ENCODE measurements at places on chromosomes 11 and 22.

DNA sequence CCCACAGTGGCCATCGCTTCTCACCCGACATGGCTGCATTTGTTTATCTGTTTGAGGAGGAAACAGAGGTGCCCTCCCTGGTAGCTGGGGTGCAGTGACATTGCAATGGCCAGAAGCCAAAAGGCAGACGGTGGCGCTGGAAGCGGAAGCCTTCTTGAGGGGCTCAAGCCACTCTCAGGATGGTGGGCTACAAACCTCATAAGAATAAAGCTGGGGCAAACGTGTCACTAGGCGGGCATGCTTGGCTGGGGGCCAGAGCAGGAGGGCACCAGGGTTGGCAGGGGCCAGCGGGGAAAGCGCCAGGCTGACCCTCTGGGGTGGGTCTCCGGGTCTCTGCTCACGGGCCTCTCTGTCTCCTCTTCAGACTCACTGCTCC, 12.6 kb downstream of the TNNT3 start:
- H3K27me3 ChIP-seq = no peaks in the 10 kb centered on the region
- peak overlapping the region; percentile 99 for H3K27ac ChIP-seq
- peaks cover 82% of the 10 kb centered on the region for H3K4me1 ChIP-seq
- H3K4me3 ChIP-seq = no peak overlapping the region
- H3K36me3 ChIP-seq = peaks cover 82% of the 10 kb centered on the region

DNA sequence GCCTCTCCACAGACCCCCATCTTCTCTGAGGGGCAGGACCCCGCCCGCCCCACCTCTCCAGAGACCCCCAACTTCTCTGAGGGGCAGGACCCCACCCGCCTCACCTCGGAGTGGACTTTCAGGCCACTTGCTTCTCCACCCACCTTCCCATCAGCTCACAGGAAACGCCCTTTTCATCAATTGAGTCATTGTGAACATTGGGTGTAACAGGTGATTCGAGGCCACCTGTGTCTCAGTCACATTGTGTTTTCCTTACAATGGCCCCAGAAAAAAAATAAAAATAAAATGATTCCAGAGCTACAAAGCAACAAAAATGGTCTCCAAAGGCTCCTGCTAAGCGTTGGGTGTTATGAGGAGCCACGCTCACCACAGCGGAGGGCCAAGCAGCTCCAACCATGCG, 36.0 kb downstream of the BRD1 start:
- no peaks in the 10 kb centered on the region for H3K27me3 ChIP-seq
- H3K4me1 ChIP-seq = peaks cover 45% of the 10 kb centered on the region
- no peak for DNase-seq
- H3K4me3 ChIP-seq = no peak overlapping the region
- H3K36me3 ChIP-seq = peaks cover 77% of the 10 kb centered on the region
- H3K27ac ChIP-seq = no peak overlapping the region

DNA sequence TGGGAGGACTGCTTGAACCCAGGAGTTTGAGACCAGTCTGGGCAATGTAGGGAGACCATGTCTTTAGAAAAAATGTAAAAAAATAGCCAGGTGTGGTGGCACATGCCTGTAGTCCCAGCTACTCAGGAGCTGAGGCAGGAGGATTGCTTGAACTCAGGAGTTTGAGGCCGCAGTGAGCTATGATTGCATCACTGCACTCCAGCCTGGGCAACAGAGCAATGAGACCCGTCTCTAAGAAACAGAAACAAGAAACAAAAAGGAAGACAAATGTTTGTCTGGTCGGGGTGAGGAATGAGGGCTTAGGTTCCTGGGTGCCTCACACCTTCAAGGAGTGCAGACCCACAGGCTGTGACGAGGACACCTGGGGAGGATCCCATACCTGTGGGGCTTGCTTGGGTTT, 191.9 kb downstream of the CEP164 start:
- peak; percentile 35 for DNase-seq
- H3K27ac ChIP-seq = no peak overlapping the region
- H3K4me3 ChIP-seq = no peak overlapping the region
- no peaks in the 10 kb centered on the region for H3K36me3 ChIP-seq
- peaks cover 8% of the 10 kb centered on the region for H3K4me1 ChIP-seq

GRCh38 chr22:33889748-33890147, 30.5 kb downstream of the LARGE1 start:
- DNase-seq = peak; percentile 23
- peaks cover 6% of the 10 kb centered on the region for H3K4me1 ChIP-seq
- H3K27me3 ChIP-seq = no peaks in the 10 kb centered on the region
- no peak overlapping the region for H3K27ac ChIP-seq

- no peak overlapping the region for H3K4me3 ChIP-seq
- H3K36me3 ChIP-seq = no peaks in the 10 kb centered on the region
- no peaks in the 10 kb centered on the region for H3K27me3 ChIP-seq
- no peak overlapping the region for H3K27ac ChIP-seq
- H3K4me1 ChIP-seq = no peaks in the 10 kb centered on the region
Observed at GRCh38 chr11:104895634-104896033, 2.6 kb downstream of the CASP12 start.

DNA sequence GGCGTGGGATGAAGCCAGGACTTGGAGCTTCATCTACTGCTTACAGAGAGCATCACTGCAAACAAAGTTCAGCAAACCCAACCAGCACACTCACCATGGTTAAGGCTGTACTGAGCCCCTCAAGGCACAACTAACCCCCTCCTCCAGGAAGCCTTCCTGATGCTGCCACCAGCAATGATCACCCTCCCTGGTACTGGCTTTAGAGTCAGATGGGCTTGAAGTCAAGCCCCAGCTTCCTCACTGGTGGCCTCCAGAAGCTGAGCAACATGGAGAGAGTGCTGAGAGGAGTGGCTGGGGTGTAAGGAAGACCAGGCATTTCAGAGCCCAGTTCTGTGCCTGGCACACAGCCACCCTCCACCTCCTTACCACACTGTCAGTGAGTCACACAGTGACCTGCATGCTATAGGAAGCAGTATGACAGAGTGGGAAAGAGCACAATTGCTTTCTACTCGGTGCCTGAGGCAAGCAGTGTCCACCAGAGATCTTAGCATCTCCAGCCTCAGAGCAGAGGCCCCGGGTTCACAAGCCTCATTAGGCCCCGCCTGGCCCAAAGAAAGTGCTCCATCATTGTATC, 24.7 kb upstream of the BAIAP2L2 start:
- peaks cover 32% of the 10 kb centered on the region for H3K36me3 ChIP-seq
- no peaks in the 10 kb centered on the region for H3K27me3 ChIP-seq
- H3K27ac ChIP-seq = no peak overlapping the region
- DNase-seq = no peak
- no peaks in the 10 kb centered on the region for H3K4me1 ChIP-seq
- no peak overlapping the region for H3K4me3 ChIP-seq

DNA sequence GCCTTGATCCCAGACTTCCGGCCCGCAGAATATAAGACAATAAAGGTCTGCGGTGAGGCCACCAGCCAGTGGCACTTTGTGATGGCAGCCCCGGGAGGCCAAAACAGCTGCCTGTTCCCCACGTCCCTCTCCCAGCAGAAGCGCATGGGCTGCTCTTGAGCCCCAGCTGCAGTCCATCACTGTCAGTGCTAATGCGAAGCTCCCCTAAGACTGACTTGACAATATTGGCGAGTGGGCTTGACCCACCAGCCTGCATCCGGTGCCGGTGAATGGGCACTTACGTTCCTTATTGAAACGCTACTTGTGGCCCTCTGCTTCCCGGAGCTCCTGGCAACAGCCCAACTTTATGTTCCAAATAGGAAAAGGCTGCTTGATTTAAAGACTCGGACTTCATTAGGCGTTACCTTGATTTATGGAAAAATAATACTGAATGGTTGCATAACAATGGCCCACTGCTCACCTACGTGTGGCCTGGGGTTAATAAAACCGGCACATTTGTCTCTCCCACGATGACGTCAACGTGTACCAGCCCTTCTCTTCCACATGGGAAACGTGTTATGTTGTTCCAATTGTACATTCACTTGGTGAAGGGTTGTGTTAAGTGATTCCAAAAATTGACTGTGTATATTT, 93.4 kb upstream of the SEPTIN5 start:
- peak; percentile 50 for DNase-seq
- H3K27me3 ChIP-seq = peaks cover 2% of the 10 kb centered on the region
- no peak overlapping the region for H3K4me3 ChIP-seq
- H3K36me3 ChIP-seq = no peaks in the 10 kb centered on the region
- peaks cover 19% of the 10 kb centered on the region for H3K4me1 ChIP-seq

DNA sequence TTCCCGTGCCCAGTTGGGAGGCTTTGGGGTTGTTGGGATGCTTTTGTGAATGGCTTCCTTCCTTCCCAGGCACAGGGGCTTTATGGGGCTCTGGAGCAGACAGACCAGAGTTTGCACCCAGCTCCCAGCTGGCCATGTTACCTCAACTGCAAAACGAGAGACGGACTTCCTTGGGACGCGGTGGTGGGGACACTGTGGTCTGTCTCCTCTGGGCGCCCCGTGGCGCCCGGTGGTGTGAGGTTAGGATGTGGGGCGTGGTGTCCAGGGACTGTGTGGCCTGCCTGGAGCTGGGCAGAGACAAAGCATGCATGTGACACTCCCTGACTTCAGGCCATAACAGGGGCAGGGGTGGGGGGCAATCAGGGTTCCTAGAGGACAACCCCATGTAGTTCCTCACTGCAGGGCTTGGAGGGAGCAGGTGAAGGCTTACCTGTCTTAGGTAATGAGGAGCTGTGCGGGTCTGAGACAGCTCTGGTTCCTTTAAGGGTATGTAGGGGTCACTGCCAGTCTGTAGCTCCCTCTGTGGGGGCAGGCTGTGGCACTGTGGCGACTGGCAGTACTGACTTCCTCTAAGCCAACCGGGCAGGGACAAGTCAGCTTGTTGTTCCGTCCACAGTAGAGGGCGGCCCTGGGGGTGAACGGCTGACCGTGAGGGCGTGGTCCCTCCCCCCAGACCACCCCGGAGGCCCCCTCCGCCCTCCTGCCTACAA, 14.4 kb downstream of the KCNQ1 start:
- no peak overlapping the region for H3K27ac ChIP-seq
- peaks cover 3% of the 10 kb centered on the region for H3K27me3 ChIP-seq
- H3K4me1 ChIP-seq = peaks cover 5% of the 10 kb centered on the region
- DNase-seq = no peak

DNA sequence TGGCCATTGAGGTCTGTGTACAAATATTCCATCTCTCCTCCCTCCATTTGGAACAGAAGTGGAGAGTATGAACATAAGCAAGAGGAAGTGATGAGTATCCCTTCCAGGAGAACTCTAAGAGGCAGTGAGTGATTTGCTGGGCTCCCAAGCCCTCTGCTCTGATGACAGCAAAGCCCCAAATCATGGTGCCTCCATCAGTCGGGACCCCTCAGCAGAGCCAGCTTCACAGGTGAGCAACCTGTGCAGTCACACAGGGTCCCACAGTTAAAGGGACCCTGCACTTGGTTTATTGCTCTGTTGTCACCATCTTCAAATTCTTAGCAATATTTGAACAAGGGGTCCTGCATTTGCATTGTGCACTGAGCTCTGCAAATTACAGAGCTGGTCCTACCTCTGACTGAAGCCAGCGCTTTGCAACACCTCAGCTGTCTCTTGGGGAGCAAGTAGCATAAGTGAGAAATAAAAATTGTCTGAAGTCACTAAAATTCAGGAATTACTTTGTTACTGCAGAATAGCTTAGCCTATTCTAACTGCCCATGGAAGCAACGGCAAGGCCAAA, 466.4 kb downstream of the MN1 start:
- no peaks in the 10 kb centered on the region for H3K36me3 ChIP-seq
- no peaks in the 10 kb centered on the region for H3K4me1 ChIP-seq
- H3K27me3 ChIP-seq = peaks cover 16% of the 10 kb centered on the region
- no peak for DNase-seq

Data from muscle of leg (tissue), 16 donors.